ENCODE measurements at places on chromosomes 6 and 20.

- no peak for DNase-seq
Observed at GRCh38 chr20:13099676-13100075, 90.9 kb downstream of the SPTLC3 start.

GRCh38 chr6:133774356-133774755, 114.6 kb upstream of the TCF21 start:
- no peak for DNase-seq

- DNase-seq = no peak
Observed at GRCh38 chr20:10714236-10714975, 40.6 kb upstream of the JAG1 start.

GRCh38 chr20:51760905-51761546, 7.2 kb downstream of the ATP9A start:
- no peak for DNase-seq
